Stimulated activated CD4-positive, alpha-beta T cell treated with anti-CD3 and anti-CD28 coated beads, Interleukin-1b, Interleukin-23, amount 100 ng/mL, for 1 hour (primary cell): ENCODE measurements at places on chromosomes 16 and 17.

- DNase-seq, result no peak
Observed at GRCh38 chr17:34609210-34609609, 29.8 kb downstream of the TMEM132E start.

DNA sequence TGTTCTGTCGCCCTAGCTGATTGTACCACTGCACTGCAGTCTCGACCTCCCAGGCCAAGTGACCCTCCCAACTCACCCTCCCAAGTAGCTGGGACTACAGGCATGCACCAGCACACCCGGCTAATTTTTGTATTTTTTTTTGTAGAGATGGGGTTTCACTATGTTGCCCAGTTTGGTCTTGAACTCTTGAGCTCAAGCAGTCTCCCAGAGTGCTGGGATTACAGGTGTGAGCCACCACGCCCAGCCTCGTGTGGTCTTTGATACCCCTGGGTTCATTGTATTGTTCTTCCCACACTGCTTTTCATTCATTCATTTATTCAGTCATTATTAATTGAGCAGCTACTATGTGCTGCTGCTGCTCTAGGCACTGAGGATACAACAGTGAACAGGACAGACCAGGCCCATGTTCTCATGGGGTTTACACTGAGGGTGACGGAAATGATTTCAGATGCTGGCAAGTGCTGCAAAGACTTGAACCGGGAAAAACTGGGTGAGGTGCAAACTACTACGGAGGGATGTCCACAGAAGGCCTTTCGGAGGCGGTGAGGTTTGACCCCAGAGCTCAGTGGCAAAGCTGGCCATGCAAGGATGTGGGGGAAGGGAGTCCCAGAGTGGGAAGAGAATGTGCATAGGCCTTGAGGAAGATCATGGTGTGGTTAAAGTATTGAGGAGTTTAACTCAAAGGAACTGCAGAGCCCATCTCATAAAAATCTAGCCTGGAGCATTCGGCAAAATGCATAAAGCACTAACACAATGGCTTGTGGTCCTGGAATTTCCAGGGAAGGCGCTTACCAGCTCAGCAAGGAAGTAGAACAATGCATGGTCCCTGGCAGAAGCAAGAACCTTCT is 10.9 kb downstream of the ABCC1 start:
- no peak for DNase-seq

DNA sequence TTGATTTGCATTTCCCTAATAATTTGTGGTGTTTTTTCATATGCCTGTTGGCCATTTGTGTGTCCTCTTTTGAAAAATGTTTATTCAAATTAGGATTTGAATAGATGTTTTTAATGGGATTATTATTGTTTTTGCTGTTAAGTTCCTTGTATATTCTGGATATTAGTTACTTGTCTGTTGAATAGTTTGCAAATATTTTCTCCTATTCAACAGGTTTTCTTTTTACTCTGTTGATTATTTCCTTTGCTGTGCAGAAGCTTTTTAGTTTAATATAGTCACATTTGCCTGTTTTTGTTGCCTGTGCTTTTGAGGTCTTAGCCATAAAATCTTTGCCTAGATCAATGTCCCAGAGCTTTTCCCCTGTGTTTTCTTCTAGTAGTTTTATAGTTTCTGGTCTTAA is 9.6 kb downstream of the GDE1 start:
- no peak for DNase-seq

DNA sequence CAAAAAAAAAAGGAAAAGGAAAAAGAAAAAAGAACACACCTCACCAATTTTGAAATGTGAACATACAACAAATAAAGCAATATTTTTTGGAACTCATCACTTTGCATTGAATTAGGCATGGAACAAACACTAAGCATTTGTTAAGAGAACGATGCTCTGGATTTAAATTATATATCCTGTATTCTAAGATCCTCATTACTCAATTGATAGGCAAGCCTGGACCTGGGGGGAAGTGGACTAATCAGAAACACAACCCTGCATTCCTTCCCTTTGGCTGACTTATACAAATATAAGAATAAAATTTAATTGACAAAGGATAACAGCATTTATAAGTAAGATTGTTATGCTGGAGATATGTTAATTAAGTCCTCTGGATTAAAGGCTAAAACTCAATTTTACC is 2.2 kb downstream of the GJC1 start:
- no peak for DNase-seq

DNA sequence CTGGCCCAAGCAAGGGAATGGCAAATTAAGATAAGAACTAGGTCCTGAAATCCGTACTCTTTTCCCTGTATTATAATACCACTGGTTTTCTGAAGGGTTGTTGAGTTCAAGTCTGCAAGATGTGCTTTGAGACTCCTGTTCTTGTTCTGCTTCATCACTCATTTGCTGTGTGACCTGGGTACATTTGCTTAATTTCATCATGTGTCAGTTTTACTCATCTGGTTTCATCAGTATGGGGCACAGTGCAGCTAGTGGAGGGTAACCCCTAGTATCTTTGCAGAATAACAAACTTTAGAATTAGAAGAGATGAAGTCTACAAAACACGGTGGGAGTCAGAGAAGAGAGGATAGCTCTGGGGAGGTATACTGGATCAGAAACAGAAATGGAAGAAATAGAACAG is 21.9 kb upstream of the EFCAB13 start:
- DNase-seq, result no peak

DNA sequence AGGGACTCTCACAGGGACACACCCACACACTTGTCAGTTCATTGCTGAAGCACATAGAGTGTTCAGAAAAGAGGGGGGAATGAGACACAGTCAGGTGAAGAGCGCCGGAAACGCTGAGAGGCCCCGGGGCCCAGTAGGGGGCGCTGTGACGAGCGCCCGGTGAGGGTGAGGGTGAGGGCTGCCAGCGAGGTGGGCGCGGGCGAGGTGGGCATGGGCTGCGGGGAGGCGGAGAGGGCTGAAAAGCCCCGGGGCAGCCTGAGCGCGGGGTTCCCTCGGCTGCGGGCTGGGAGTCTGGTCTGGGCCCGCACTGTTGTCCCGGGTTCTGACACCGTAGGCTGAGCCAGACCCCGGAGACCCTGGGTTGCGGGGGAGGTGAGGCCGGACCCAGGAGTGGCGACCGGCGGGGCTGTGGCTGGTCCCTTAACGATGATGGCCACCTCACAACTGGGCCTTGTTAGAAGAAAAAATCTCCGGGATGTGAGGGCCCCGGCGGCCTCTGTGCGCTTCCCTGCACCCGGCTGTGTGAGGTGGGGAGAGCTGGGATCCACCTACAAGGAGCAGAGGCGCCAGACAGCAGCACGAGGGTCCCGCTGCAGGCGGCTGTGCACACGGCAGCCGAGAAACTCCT is 91.4 kb downstream of the C16orf78 start:
- no peak for DNase-seq

- no peak for DNase-seq
Observed at GRCh38 chr17:31580706-31581490, 189.4 kb downstream of the RAB11FIP4 start.

GRCh38 chr16:56626685-56627084 is 1.1 kb downstream of the MT1E start:
- no peak for DNase-seq

DNA sequence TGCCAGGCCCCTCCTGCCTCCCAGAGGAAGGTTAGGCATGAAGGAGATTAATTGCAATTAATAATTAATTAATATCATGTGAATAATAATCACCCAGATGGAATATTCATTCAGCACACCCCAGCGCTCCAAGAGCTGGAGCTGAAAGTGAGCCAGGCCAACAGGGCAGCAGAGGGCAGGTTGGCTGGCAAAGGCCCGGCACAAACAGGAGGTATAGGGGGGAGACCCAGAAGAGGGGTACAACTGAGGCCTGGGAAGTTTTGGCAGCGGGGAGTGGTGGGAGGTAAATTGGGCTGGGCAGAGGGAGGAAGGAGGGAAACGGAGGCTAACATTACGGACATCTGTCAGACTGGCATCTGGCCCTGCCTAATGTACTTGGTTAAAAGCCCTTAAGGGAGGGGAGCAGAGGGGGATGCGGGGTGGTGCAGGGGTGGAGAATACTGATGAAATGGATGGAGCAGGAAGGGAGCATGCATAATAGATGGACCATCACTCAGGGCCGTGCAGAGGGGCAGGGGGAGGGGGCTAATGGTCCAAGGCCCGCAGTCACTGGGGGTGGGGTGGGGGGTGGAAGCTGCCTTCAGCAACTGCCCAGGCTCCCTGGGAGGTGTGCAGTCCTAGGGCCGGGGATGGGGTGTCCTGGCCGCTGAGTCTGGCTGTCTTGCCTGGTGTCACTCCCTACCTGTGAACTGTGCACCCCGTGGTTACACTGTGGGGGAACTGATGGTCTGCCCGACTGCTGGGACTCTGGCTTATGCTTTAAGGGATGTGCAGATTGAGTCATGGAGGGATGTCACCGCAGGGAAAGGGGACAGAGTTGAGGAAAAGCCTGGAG is 1.9 kb downstream of the ADAM11 start:
- no peak for DNase-seq

GRCh38 chr17:59619035-59619297 is 729 bp upstream of the CLTC start:
- DNase-seq, result no peak

DNA sequence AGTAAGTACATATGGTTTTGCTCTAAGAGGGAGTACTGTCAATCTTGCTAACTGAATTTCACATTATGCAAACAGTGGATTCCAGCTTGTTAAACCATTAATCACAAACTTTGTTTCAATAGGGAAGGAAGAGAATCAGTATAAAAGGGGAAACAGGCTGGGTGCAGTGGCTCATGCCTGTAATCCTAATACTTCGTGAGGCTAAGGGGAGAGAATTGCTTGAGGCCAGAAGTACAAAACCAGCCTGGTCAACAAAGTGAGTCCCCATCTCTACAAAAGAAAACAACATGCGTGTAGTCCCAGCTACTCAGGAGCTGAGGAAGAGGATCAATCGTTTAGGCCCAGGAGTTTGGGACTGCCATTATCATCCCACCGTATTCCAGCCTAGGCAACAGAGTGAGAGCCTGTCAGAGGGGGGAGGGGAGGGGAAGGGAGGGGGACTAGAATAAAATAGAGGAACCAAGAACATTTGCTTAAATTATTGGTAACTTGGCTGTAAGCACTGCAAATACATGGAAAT is 65.7 kb downstream of the FBXL20 start:
- DNase-seq, result no peak

DNA sequence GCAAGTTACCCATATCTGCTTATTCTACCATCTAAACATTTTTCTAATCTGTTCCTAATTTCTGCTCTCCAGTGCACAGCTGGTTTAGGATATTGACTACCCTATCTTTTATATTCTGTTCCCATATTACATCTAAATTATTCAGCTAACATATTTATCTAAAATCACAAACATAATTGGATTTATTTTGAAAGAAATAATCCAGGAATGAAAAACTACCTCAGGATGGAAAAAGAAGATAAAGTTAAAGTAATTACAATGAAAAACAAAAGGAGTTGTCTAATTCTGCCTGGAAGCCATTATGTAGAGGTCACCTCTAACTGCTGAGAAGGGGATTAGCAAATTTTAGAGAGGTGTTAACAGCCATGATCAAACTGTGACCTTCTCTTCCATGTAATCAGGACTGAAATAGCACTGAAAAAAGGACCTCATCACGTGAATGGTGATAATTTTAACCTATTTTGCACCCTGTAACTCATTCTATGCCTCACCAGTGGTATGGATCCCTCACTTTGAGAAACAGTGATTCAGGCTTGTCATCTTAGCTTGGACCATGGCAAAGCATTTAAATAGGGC is 653.3 kb downstream of the CDH11 start:
- DNase-seq, result no peak
